ENCODE measurements at places on chromosomes 3 and 15.

DNA sequence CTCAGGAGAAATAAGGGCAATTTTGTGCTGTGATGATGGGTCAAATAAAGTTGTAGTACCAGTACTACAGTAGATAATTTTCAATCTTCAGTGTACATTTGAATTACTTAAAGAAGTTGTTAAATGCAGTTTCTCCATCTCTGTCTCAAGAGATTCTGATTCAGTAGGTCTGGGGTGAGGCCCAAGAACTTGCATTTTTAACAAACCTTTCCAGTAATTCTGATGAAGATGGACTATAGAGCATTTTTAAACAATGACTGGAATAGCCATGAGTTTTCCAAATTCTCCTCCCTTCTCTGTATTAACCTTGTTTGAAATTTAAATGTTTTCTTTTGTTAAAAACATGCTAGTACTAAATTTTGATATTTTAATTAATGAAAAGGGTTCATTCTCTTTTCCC, 127.0 kb upstream of the CD96 start:
- DNase-seq = no peak

GRCh38 chr3:124563376-124563775, 166.9 kb upstream of the UMPS start:
- DNase-seq = no peak

GRCh38 chr3:60064210-60065178, 1014.7 kb upstream of the CFAP20DC start:
- no peak for DNase-seq

DNA sequence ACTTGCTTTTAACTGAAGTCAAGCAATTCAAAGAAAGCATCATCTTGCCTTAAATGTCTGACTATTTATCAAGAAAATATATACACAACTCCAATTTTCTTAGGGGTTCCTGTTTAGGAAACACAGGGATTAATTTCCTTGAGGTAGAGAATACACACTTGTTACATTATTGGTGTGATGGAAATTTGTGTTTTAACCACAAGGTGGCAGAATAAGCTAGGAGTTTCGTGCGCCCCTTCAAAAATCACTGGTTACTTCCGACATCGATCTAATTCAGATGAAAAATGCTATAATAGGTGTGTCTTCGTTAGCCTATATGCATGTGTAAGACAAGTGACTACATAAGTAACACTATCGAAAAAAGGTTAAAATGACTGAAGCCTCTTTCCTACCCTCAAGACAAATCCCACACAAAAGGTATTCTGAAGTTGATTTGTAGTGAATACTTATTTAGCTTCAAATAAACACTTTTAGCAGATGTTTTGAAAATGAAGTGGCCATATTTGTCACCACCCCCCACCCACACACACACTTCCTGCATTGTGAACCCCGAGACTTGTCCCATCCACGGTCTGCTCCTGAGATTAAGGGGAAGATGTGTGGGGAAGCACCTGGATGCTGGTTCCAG, 246.5 kb downstream of the ROBO1 start:
- peak; percentile 41 for DNase-seq

DNA sequence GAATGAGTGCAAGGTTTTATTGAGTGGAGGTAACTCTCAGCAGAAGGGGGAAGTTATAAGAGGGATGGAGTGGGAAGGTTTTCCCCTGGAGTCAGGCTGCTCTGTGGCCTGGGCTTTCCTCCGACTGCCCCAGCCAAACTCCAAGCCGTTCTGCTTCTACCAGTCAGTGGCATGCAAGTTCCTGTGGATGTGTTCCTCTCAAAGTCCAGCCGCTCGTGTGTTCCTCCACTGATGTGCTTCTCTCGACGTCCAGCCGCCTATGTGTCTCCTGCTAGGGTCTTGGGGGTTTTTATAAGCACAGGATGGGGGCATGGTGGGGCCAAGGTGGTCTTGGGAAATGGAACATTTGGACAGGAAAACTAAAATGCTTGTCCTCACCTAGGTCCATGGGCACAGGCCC, 9.0 kb upstream of the U2SURP start:
- no peak for DNase-seq

GRCh38 chr3:76753599-76753998, 286.3 kb upstream of the ROBO2 start:
- no peak for DNase-seq

GRCh38 chr15:90362936-90363212, 10.8 kb downstream of the ZNF774 start:
- no peak for DNase-seq

DNA sequence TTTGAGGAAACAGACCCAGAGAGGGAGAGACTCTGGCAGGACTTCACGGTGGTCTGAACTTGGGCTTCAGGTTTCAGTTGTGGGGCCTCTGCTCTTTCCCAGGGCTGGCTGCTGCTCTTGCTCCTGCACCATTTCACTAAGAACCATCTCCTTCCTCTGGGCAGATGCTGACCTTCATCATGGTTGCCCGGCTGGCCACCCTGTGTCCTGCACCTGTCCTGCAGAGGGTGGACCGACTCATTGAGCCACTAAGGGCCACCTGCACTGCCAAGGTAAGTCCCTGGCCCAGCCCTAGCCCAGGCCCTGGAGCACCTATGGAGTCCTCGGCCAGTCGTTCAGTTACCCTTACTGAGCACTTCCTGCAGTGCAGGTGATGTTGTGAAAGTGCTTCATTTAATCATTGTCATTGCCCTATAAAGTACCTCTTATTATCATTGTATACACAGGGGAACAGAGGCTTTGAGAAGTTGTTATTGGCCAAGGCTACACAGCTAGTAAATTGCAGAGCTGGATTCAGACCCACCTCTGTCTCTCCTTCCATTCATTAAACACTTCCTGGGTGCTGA, 10.0 kb downstream of the RPL32 start:
- DNase-seq = no peak

DNA sequence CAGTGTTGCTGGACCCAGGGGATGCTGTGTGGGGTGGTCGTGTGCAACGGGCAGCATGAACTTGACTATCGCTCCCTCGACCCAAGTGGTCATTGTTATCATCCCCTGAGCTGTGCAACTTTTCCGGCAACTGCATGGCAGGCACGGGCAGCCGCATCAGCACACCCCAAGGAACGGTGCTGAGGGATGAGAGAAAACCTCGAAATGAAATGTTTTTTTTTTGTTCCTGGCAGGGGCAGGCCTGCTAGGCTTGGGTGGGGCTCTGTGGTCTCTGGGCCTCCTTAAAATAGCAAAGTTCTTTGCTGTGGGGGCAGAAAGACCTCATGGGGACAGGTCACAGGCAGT, 51.4 kb downstream of the CORO2B start:
- DNase-seq = no peak

- DNase-seq = no peak
These were observed 42.3 kb downstream of the NEK10 start for GRCh38 chr3:27326629-27327545.

DNA sequence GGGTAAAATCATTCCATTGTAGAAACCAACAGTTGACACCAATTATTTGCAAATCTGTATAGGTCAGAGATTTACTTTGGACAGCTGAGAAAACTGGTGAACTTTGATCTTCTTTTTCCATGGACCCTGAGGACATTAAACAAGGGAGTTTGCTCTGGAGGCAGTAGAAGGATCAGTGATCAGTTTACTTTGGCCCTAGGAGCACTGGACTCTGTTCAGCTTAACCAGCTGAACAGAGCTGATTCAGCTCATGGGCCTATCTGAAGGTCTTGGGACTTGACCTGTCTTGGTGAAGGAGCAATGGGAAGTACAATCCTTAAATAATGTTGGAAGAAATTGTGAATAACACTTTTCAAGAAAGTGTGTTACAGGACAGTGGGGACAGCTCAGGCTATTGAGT, 15.2 kb upstream of the TF start:
- DNase-seq = no peak

- DNase-seq = no peak
These were observed 169.2 kb upstream of the TGFBR2 start for GRCh38 chr3:30437171-30437601.

DNA sequence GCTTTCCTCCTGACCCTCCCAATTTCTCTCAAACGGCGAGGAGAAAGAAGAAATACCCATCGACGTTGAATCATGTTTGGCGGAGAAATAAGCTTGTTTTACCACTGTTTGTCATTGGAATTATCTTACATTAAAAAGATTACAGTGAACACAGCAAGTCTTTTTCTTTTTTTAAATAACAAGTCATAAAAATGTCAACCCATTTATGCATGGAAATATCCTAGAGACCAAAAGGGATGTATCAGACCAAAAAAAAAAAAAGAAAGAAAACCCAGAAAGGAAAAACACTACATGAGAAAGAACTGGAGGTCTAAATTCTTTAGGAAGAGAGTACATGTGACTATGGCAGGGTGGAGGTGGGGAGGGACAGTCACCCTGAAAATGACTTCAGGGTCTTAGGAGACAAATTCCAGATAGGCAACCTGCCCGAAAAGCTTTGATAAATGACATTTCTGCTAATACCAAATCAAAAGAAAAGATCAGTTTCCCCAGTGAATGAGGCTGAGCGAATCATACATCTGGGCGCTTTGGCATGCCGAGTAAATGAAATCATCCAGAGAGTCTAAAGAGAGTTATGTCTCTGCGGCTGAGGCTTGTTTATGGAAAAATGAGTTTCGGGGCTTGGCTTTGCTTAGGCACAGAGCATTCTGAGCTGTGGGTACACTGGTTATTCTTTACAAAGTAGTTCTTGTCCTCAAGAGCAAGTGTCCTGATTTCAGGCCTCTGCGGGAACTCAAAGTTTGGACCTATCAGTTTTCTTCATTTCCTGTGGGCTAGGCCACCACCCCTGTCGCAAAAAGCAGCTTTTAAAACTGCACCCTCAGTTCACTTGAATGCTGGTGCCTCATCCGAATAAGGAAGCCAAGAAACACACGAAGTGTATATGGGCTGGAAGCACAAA, 110.1 kb upstream of the TGFBR2 start:
- no peak for DNase-seq

DNA sequence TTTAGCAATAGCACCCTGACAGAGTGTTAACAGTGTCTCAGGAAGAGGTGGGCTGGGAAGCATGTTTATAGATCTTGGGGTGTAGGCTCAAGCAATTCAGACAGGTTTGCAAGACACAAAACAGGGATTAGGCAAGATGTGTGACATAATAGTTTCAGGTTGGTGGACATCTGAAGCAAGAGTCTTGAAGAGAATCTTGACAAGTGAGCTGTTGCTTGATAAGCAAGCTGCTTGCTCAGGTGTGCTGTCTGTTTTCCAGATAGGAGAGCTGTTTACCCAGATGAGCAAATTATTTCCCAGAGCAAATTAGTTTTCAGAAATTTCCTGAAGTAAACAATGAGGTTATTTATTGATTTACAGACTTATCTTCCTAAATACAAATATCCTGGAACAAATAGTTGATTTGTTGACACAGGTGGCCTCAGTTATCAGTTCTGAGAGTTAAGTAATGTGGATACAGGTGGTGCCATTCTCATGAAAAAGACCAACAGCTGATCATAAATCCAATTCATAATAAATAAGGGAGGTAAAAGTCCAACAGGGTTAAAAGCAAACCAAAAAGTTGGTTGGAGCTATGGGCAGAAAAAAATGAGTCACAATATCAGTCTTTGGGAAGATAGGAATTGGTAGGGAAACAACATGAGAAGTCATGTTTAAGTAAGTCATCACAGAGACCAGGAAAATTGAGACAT, 437.3 kb downstream of the TBL1XR1 start:
- DNase-seq = no peak

- DNase-seq = no peak
These were observed 14.7 kb downstream of the RPUSD3 start for GRCh38 chr3:9828801-9829755.

- no peak for DNase-seq
These were observed 204.7 kb downstream of the SV2B start for GRCh38 chr15:91304786-91305185.

GRCh38 chr3:98807011-98807410, 43.9 kb downstream of the ST3GAL6 start:
- no peak for DNase-seq

DNA sequence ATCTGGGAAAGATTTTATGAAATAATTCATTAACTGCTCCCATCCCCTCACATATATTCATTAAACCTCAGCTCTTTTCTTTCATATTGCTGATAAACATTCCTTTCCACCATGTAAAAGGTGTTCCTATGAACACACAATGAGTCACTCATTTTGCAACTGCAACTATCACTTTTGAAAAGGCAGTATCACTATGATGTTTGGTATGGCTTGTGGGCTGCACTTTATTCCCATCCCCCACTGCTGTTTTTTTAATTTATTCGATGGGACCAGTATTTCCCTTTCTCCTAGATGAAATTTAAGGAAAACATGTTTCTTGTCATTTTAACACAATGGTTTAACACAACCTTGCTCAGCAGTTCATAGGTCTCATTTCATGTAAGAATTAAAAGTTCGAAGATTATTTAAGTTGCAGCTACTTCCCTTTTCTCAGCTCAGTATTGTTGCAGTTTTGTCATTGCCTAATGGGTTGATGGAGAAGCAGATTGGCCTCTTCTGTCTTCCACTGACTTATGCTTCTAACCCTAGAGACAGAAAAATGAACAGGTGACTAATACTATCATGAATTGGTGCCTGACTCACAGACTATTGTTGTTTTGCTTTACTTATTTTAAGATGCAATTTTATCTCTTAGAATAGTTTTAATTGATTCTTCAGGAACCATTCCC, 280.3 kb downstream of the ZPLD1 start:
- no peak for DNase-seq

DNA sequence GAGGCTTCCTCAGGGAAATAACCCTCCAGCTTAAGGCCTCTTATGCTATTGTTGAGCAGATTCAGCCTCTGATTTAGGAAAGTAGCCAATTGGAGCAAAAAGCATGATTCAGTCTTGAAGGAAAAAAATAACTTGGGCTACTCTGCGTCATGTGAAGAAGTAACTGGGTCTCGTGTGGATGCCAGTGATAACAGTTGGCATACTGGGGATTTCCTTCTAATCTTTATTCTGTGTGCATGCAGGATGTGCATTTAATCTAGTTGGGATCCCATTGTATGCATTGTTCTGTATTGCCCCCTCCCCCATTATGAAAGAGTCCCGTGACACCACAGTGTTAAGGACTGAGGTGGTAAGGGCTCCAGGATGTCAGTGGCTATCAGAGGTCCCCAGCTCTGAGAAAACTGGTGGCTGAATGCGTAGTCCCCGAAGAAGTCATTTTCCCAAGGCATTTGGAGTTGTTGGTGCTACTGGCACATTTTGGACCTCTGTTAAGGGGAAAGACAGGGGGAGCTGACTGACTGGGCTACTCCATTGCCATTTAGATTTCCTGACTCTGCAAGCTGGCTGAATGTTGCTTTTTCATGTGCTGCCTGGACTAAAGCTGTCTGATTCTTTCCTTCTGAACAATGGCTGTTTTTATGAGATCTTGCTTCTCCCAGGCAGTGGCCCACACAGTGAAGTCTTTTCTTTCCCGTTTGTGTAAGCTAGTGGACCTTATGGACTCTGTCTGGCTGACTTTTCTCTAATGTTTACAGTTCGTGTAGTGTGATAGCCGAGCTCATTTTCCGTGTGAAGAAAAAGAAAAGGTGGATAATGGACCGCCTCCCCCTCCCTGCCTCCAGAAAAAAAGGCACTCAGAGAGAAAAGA, 38.4 kb upstream of the TRAK1 start:
- DNase-seq = peak; percentile 61

GRCh38 chr3:144501467-144501866, 529.8 kb downstream of the DIPK2A start:
- no peak for DNase-seq

GRCh38 chr3:127835993-127836882, 13.9 kb upstream of the MGLL start:
- no peak for DNase-seq

GRCh38 chr3:67719333-67719732, 64.9 kb upstream of the SUCLG2 start:
- no peak for DNase-seq

Measured in HAP-1 (cell line).